B cell (primary cell): ENCODE measurements at places on chromosomes 6 and 20. TPM values are rescaled to one million over a fixed set of nuclear protein-coding genes. Genes with fewer than 3 reads are reported as not detected.

DNA sequence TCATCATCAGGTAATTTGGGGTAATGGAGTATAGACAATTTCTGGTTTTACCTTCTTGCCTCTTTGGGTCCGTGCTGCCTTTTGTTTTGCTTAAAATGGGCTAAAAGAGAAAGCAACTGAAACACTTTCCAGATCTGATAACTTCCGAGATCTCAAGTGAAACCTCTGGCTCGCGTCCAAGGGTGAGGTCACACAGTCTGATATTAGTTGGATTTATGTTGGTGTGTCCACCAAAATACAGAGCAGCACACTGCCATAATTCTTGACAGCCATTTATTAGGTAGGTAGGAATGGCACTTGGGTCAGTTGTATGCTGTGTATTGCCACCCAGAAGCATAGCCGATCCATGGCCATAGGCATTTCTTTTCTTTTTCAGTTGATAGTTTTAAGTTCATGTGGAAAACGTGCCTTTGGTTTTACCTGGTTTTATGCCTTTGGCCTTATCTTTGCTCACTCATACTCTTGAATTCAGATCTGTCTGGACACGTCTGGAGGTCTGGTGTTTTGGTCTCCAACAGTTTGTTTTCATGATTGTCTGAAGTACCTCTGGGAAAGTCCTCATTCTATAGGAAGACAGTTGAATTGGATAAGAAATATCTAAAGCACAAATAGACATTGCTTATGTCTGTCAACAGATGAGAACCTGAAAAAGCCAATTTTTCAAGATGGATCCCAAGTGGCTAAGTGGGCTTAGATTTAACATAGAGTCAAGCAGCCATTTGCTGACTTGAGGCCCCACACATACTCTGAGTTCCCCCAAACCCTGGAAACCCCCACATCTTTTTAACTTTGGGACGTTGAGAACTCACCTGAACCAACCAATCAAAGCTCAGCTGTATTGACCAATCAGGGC, 320.8 kb downstream of the SOX4 start:
- H3K36me3 ChIP-seq, result no peaks in the 10 kb centered on the region
- H3K27ac ChIP-seq, result no peak overlapping the region
- no peak for DNase-seq
- H3K27me3 ChIP-seq, result no peaks in the 10 kb centered on the region
- no peaks in the 10 kb centered on the region for H3K4me1 ChIP-seq
- H3K4me3 ChIP-seq, result no peak overlapping the region

DNA sequence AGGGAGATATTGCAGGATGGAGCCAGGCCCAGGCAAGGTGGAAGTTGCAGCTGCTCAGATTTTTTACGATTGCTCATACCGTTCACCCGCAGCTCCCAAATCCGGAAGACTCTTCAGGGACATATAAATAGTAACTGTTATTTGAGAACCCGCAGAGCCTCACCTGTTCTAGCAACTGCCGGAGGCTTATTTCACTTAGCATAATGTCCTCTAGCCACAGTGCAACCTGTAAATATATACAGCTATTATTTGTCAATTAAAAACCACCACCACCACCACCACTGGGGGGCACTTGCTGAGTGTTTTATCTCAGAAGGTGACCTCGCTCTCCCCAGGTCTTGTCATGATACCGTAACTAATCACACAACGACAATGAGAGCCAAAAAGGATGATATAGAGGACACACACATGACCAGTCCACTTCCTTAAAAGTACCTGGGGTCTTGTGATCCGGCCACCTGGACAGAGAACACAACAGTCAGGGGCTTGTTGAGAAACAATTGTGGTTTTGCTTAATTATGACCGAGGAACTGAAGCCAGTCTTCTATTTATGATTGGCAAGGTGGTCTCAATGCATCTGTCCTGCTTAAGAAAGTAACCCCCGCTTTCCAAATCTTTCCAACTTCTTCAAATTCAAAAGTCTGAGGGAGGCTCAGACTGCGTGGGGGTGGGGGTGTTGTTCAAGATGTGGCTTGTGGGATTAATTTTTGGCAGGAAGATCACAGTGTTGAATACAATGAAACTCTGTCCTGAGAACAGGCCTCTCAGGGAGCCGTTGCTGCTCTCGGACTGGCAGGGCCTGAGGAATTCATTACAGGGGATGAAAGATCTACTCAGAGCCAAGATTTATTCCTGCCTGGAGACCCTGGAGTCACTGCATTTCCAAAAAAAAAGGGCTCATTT, 107.7 kb upstream of the PRND start:
- no peak overlapping the region for H3K27ac ChIP-seq
- no peaks in the 10 kb centered on the region for H3K36me3 ChIP-seq
- H3K27me3 ChIP-seq, result no peaks in the 10 kb centered on the region
- DNase-seq, result peak; percentile 81

Gene CAGE1
- polyA plus RNA-seq, result 0.13 and 0.25 TPM in 2 replicates

Gene PTK7
- 0.29 TPM in 1 of 2 replicates, not detected in the other for polyA plus RNA-seq
